Mucosa of descending colon (tissue), 3 donors: ENCODE measurements at places on chromosomes 12 and 14.

- no peak for DNase-seq
These were observed 123.7 kb upstream of the NTF3 start for GRCh38 chr12:5308216-5308615.

- DNase-seq, result no peak
These were observed 16.4 kb upstream of the PUS1 start for GRCh38 chr12:131912518-131913274.

DNA sequence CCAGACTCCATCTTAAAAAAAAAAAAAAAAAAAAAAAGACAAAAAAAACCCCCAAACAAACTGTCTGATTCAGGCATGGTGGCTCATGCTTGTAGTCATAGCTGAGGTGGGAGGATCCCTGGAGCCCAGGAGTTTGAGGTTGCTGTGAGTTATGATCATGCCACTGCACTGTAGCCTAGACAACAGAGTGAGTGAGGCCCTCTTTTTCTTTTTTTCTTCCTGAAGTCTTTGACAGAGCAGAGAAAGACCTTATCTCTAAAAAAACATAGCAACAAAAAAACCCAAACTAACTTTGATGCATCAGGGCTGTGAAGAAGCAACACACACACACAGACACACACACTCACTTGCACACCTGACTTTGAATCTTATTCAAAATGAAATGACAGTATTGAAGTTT is 7.7 kb upstream of the AMN1 start:
- DNase-seq, result no peak

DNA sequence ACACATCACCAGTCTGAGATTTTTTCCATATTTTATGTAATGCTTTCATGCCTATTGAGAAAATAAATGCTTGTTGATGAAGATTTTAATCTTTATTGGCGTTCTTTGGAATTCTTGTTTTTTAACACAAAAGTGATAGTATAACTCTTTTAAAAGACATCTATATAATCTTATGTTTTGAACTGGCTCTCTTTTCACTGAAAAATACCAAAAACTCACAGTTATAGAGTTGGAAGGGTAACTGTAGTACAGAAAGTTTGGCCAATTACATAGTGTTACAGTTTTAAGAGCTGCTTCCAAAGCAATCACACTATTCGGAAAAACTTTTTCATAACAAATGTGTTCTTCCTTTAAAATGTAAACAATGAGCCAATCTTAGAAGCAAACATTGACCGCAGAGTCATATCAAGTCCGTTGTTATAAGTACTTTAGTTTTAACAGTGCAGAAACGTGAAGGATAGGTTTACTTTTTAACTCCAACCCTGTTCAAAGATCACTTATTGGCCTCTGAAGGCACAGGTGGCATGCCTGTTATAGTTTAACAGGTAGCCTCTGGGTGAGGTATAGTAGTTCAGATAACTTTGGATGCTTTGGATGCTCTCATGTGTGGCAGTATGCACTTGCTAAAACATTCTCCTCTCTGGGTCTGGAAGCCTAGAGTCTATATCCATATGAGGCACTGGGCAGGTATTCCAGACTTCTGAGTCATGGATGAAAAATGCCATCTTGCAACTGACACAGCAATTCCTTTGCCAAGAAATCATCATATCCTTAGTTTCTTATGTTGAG is 12.1 kb upstream of the NTN4 start:
- no peak for DNase-seq

GRCh38 chr14:64628940-64629408 is 75.2 kb upstream of the PLEKHG3 start:
- no peak for DNase-seq

DNA sequence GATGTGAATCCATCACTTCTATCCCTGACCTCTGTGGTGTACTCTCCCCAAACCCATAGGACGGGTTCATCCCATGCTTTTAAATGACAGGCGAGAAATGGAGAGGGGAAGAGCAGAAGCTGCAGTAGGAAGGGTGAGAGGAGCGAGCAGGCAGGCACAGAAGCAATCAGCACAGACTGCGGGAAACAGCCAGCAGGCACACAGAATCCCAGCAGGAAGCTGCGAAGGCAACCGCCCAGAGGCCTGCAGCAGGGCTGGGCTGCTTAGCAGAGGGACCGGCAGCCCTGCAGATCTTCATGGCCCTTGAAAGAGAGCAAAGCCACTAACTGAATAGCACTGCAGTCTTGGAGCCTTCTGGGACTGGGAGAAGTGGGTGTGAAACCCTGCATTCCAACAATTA is 287.0 kb upstream of the FKBP4 start:
- DNase-seq, result no peak
